RPMI7951 (cell line): ENCODE measurements at places on chromosomes 11 and 22.

DNA sequence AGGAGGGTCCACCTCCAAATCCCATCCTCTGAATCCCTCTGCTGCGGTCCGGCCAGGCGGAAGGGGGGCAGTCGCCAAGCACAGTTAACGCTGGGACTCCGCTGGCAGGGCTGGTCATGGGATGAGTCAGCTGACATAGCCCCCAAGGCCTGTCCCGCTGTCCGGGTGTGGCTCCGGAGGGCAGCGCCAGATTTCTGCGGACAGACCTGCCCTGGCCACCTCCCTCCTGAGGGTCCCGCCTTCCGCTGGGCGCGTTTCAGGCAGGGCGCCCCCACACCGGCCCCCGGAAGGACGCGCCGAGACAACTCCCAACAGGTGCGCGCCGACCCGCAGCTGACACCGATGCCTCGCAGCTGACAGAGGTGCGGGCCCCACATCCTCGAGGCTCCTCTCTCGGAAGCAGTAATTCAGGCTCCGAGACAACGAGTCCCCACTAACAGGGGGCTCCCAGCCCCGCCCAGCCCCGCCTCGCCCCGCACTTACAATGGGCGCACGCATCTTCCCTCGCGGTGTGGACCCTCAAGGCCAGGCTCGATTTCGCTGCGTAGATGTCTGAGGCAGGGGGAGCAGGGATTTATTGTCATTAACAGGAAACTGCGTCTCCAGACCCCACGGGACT, 607 bp downstream of the PLAAT3 start:
- DNase-seq, result peak; percentile 47

GRCh38 chr22:29855611-29856181, 17.6 kb upstream of the ASCC2 start:
- DNase-seq, result no peak

GRCh38 chr11:2301631-2302305, at the start of the genes C11orf21 and TSPAN32:
TSS of gene C11orf21 (minus strand) at chr11:2301918. CDS start at chr11:2301808, 110 bp downstream.
TSS of gene TSPAN32 (plus strand) at chr11:2302013. CDS start at chr11:2302150, 137 bp downstream.
- peak; percentile 83 for DNase-seq

- no peak for DNase-seq
Observed at GRCh38 chr11:119880143-119880542, 151.1 kb upstream of the NECTIN1 start.

GRCh38 chr11:68933605-68934320, 30.1 kb downstream of the IGHMBP2 start:
- DNase-seq, result no peak

DNA sequence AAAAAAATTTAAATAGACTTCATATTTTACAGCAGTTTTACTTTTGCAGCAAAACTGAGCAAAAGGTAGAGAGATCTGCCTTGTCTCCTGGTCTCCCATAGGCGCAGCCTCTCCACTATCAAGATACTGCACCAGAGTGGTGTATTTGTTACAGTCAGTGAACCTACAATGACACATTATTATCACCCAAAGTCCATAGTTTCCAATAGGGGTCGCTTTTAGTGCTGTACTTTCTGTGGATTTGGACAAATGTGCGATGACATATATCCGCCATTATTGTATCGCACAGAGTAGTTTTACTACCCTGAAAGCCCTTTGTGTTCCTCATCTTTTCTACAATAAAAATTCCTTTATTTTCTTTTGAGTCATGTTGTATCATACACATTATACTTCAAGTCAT, 153.2 kb upstream of the CCDC179 start:
- DNase-seq, result peak; percentile 1

DNA sequence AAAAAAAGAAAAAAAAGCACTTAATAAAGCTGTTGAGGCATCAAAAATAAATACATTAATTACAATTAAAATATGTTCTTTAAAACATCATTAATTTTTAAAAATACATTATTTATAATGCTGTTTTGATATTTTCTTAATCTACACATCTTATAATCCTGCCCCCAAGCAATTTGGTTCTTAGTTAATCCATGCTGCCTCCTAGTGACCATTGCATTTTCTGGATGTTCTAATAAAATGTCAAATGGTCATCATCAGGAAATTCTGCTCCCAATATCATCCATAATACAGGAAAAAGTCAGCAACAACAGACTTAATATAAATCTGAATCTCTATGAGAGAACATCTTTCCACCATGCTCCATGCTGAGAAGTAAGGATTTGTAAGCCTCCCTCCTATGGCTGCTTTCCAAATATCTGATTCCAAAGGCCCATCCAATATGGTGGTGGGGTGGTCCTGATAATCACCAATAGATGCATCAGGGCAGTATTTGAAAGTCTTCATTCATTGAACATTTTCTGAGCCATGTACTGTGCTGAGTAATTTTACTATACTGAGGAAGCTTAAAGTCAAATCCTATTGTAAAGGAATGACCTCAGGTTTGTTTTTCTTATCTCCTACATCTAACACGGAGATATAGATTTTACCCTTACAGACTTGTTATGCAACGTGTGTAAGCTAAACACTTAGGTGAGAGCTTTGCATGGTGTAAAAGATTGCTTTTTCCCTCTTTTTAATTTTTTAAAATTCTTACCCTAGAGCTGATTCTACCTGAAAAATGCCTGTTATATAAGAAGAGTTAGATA, 124.7 kb upstream of the BMAL1 start:
- peak; percentile 33 for DNase-seq

- no peak for DNase-seq
Observed at GRCh38 chr11:38553148-38553547, 1955.1 kb upstream of the RAG2 start.

GRCh38 chr11:99489581-99489980, 468.8 kb downstream of the CNTN5 start:
- no peak for DNase-seq

- DNase-seq, result no peak
Observed at GRCh38 chr22:44402196-44403111, 89.7 kb upstream of the SHISAL1 start.

- no peak for DNase-seq
Observed at GRCh38 chr22:25564979-25565677, 653 bp downstream of the GRK3 start.

- no peak for DNase-seq
Observed at GRCh38 chr11:114207096-114207495, 89.1 kb upstream of the NNMT start.

- DNase-seq, result peak; percentile 96
Observed at GRCh38 chr11:65477149-65477965, 21.5 kb upstream of the MALAT1 start.

DNA sequence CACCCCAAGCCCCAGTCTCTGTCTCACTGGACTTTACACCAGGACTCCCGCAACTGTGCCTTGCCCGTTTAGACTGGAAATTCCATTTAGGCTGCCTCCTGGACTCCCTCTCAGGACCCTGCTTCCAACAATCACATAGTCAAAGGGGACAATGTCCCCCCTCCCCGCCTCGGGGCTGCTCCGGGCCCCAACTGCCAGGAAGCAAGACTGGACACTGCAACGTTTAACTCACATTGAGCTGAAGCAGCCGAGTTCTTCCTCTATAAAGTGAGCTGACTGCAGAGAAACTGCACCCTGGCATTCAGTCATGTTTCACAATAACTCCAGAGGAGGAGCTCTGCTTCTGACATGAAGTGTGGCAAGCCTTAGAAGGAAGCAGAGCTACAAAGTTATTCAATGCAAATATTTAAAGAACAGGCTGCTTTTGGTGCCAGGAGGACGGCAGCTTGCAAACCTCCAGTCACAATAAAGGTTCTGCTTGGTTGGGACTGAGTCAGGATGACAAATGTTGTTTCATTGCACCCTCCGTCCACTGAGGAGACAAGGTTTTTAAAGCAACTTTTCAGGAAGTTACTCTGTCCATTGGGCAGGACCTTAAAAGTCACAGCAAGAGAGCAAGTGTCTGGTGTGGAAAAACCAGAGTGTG, 19.9 kb downstream of the PACSIN2 start:
- peak; percentile 83 for DNase-seq

DNA sequence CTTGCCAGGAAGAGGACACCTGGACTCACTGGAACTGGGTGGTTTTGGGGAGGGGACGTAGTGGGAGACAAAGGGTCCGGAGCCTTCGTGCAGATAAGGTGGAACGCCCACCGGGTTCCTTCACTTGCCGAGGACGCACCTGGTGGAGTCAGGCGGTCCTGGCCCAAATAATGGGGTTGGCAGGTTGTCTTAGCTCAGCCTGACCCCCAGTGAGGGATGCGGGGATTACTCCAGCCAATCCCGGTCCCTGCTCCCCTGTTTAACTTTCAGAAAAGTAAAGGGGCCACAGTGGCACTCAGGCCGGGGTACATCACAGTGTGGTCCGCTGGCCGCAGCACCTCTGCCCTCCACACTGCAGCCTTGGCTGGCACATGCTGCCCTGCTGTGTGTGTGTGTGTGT, 18.0 kb downstream of the A4GALT start:
- no peak for DNase-seq

DNA sequence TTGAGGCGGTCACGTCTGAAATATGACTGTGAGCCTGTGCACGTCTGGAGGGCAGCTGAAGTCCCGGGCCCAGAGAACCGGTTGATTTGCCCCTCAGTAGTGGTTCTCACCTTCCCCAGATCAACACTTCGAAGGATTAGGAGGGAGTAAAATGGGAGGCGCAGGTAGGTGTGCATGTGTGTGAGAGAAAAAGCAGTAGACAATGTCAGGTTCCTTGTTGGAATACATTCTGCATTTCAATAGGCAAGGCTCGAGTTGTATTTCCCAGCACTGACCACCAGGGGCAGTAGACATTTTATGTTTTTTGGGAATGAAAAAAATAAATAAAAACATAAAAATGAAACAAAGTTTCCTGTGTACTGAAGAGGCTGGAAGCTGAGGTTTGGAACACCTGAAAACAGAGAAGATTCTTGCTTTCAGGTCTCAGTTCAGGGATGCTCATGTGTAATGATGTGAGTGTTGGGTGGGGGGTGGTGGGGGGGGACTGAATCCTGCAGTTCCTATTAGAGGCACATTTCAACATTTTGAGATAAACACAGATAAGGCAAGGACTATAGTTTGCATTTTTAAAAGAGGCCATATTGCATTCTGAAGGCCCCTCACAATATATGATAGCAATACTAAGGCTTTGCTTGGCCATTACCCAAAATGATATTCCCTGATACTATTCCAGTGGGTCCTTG, 333.9 kb downstream of the CADM1 start:
- DNase-seq, result peak; percentile 15
